Epithelial cell of esophagus (primary cell): ENCODE measurements at places on chromosomes 5 and 9.

GRCh38 chr5:21574438-21574837 is 1278.7 kb downstream of the CDH12 start:
- DNase-seq = no peak

GRCh38 chr5:109196823-109197160 is 213.0 kb downstream of the PJA2 start:
- no peak for DNase-seq

GRCh38 chr5:76831110-76831452 is 12.3 kb downstream of the F2RL1 start:
- DNase-seq = peak; percentile 61

DNA sequence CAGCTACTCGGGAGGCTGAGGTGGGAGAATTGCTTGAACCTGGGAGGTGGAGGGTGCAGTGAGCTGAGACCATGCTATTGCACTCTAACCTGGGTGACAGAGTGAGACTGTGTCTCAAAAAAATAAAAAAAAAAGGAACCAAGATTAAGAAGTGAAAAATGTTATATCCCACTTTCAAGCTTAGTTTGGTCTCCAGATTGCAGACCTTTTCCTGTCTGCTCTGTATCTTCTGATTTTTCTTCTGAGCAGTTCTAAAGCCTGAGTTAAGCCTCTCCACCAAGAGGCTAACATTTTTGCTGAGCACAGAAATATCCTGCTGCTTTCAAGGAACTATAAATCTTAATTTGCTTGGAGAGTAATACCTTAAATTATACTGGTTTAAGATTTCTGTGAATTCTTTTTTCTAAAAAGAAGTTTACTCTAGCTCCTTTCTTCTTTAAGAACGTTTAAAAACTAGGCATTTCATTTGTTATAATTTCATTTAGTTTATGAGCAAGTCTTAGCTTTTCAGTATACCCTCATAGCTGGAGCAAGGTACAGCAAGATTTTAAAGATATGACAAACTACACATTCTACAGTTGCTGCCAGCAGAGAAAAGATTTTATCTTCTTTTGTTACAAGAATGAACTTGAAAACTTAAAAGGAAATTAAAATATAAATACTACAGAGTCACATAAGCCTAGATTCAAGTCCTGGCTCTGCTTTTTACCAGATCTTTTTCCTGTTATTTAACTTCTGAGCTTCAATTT is 55.0 kb downstream of the GARNL3 start:
- no peak for DNase-seq

- no peak for DNase-seq
Measured at GRCh38 chr5:82397741-82398320, 119.7 kb upstream of the RPS23 start.

DNA sequence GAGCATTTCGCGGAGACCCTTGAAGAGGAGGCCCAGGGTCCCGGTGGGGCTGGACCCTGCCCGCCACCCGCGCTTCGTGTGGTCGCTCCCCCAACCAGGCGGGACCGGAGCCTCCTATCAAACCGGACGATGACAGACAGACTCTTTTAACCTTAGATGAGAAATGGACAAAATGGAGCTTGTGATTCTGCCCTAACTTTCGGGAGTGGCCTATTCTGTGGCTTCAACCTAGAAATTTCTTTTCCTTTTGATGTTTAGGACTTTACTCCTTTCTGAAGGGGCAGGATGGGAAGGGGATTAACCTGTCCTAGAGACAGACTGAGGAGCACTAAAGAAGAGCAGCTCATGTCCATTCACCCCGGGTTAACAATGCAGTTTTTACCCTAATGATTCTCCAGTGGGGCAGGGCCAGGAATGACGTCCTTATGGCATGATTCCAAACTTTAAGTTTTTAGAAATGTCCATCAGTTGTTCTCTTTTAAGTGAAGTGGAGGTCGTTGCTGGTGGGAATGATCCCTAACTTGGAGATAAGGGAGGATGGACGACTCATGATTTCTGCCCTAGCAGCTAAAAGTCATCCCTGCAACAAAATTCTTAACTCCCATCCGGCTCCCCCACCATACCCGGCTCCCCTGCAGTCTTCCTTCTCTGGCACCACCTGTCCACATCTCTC is 1.0 kb downstream of the NIPSNAP3A start:
- DNase-seq = peak; percentile 29

GRCh38 chr5:157479166-157479565 is 19.2 kb downstream of the NIPAL4 start:
- DNase-seq = peak; percentile 68

- DNase-seq = no peak
Measured at GRCh38 chr9:107358986-107359385, 75.9 kb downstream of the RAD23B start.

DNA sequence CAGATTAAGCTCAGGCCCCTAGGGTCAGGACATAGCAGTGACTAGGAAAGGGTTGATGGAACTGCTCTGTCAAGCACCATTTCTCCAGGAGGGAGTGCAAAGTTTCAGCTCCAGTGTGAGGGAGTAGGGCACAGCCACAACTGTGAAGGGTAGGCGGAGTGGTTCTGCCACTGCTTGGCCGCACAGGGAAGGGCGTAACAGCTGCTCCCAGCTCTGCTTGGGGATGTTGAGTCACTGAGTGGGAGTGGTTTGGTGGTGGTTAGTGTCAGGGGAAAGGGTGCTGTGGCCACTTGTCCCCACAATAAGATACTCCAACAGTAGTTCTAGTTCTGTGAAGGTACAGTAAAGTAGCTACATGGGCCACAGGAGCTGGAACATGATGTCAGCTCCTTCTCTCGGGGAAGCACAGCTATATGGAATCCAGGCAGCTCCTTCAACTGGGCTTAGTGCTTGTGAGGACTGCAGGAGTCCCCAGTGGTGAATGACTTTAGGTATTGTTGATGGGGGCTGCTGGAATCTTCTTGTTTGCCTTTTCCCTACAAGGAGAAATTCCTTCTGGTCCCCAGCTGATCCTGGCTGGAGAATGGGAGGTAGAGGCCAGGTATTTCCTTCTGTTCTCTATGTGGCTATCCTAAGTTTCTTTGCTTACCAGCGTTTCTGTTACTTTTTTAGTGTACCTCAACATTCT is 314.5 kb downstream of the SPATA31D1 start:
- peak; percentile 17 for DNase-seq

DNA sequence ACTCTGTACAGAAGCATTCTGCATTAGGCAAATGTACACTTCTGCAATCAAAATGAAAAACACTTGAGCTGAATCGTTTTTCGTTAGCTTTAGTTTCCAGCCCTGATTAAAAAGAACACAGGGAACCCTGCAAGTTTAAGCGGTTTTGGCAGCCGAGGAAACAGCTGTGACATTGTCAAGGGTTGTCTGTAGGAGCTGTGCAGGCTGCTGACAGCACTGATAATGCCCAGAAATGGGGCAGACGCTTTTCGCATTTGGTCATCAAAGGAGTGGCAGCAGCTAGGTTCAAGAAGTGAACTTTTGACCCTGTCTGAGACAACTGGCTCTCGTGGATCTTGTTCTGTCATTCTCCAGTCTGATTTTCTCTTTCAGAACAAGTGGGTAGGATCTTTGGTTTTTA is 165.6 kb upstream of the CCDC152 start:
- no peak for DNase-seq

GRCh38 chr9:124795881-124796431 is 19.0 kb downstream of the OLFML2A start:
- DNase-seq = no peak

- DNase-seq = no peak
Measured at GRCh38 chr9:2740616-2741015, 23.3 kb downstream of the KCNV2 start.

- DNase-seq = peak; percentile 90
Measured at GRCh38 chr5:67248703-67249589, 52.3 kb upstream of the CD180 start.

GRCh38 chr9:136667214-136667939 is 4.7 kb downstream of the EGFL7 start:
- no peak for DNase-seq

- no peak for DNase-seq
Measured at GRCh38 chr5:65184780-65185179, 296.9 kb downstream of the ADAMTS6 start.

GRCh38 chr5:168474319-168474718 is 12.0 kb upstream of the RARS1 start:
- DNase-seq = no peak

- peak; percentile 99 for DNase-seq
Measured at GRCh38 chr9:69168709-69169217, 5.3 kb upstream of the TJP2 start.

DNA sequence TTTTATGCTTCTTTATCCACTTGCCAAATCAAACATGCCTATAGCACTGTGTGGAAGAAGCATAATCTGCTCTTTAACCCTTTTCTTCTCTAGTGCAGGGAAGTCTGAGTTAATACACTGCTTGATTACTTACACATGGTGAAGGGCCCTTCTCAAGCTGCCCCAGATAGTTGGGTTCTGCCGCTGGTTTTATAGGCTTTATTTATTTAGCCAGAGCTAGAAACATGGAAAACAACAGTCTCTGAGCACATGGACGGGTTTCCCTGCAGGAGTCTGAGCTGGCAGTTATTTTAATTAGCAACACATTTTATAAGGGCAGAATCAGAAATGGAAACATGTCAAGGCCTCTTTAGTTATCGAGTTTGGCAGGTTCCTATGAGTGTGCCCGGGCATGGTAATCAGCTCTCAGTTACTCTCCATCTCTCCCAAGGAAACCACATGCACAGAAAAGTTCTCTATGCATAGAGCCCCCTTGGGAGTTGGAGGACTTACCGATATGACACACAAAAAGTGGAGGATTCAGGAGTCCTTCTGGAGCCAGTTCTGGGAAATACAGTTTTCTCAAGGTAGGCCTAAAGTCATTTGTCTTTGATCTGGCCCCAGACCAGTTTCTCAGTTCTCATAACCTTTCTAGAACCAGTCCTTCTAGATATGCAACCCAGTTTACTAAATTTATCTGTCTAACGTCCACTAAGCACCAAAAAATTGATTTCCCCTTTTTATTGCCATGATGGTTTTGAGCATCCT is 564.8 kb downstream of the ACTL7B start:
- peak; percentile 58 for DNase-seq
